Memory B cell (primary cell): ENCODE measurements at places on chromosomes 5 and 9.

GRCh38 chr9:104367507-104367906 is 136.6 kb upstream of the OR13F1 start:
- DNase-seq: no peak

DNA sequence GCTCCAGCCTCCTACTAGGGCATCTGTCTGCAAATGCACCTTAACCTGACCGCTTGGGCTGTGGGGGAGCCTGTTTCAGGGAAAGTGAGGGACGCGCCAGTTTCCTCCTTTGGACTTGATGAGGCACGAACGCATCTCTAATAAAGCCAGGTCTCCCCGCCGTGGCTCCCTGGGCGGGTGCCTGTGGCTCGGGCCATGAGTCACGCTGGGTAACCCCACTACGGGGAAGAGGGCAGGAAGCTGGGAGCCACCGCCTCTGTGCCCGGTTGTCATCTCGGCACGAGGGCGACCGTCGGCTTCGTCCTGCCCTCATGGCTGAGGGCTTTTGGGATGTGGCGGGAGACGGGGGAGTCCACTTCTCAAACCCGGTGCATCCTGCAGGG is 12.1 kb downstream of the NOTCH1 start:
- DNase-seq: no peak

- DNase-seq: no peak
Measured at GRCh38 chr9:18626046-18626698, 152.2 kb downstream of the ADAMTSL1 start.

GRCh38 chr9:114174876-114175771 is 19.8 kb downstream of the COL27A1 start:
- DNase-seq: no peak

GRCh38 chr5:60403343-60404006 is 296.5 kb downstream of the DEPDC1B start:
- DNase-seq: no peak

GRCh38 chr9:81410201-81410600 is 279.1 kb downstream of the TLE1 start:
- DNase-seq: no peak
